Activated CD4-positive, CD25-positive, alpha-beta regulatory T cell (primary cell): ENCODE measurements at places on chromosomes 7 and 10.

DNA sequence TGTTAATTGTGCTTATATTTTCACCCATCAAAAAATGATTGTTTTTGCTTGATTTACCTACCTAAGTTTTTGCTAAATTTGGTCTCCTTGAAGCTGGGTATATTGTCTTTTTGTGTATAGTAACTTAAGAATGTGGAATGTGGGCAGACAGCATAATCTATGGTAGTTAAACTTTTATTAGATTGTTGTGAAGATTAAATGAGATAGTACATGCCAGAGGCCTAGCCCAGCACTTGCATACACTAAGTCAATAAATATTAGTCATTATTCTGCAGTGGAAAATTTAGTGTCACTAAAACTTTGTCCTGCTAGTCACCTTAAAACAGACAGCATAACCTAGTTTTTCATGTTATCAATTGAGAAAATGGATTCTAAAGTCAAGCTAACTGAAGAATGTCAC is 19.3 kb upstream of the RPA3 start:
- DNase-seq: no peak

GRCh38 chr7:85749696-85750453 is 563.0 kb upstream of the SEMA3D start:
- no peak for DNase-seq

GRCh38 chr7:106515321-106515720 is 145.6 kb downstream of the CCDC71L start:
- no peak for DNase-seq

- DNase-seq: no peak
Measured at GRCh38 chr10:128280271-128280670, 154.0 kb upstream of the MKI67 start.

- no peak for DNase-seq
Measured at GRCh38 chr7:1109581-1110310, 21.8 kb downstream of the GPER1 start.
